GM23338 (cell line): ENCODE measurements at places on chromosomes 4 and X.

DNA sequence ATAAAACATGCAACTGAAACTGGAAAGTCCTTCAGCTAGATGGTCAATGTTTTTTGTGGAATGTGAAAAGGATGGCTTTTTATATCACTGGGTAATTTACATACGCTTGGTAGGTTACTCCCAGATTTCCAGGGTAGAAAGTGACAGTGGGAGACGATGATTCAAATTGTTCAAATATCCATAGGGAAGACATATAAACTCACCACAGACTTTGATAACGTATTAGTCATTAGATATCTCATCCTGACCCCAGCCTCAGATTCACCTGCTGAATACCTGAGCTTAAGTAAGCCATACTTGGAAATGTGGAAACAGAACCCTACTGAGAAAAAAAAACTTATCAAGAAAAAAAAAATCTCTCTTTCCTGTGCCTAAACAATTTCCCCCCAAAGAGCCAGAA, 169.4 kb downstream of the ZNF674 start:
- no peak for DNase-seq

DNA sequence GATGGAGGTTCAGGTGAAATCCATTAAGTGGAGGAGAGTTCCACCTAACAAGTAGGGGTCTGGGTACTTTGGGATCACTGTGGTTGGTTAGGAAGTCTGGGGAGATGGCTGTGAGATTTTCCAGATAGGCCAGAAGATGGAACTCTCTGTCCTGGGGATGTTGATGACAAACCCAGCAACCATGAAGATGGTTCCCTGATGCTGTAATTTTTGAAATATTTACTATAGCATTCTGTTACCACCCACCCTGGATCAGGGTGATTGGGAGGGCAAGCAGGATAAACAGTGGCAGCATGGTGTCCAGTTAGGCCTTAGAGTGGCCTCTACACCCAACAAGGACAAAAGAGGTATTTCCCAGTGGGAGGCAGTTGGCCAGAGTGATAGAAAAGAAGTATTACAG, 15.9 kb upstream of the NELFA start:
- no peak for DNase-seq

GRCh38 chrX:18617407-18617750, 54.5 kb downstream of the RS1 start:
- DNase-seq = no peak

DNA sequence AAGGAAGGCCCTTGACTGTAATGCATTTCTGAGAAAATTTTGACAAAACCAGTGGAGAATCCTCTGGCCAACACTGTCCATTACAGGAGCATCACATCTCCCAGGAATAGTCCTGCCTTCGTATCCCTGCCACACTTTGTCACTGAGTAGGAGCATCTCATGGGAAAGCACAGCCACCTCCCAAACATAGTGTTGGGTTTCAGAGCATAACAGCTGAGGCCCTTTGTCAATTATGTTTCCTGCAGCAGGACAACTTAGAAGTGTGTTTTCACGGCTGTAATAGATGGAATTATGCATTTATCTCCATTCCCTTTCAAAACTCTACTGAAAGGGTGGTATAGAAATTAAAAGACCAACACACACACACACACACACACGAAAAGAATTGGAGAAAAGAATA, 91.1 kb upstream of the SMAD1 start:
- no peak for DNase-seq

DNA sequence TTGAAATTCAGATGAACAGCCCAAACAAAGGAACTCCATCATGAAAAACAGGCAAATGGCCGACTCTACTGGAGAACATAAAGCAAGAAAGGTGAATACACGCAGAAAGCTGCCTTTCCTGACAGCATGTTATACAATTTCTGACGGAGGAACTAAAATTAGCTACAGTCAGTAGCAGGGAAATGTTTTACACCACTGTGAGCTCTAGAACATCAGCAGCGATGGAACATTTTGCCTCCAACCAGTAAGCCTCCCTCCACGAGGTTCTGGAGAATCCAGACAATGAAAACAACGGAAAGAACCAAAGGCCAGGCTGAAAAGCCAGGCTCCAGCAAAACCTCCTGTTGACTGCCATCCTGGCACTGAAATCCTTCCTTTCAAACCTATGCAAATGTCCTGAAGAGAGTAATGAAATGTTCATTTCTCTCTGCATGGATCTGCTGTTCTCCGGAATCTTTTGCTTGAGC, 78.9 kb downstream of the IRF2 start:
- DNase-seq = no peak

DNA sequence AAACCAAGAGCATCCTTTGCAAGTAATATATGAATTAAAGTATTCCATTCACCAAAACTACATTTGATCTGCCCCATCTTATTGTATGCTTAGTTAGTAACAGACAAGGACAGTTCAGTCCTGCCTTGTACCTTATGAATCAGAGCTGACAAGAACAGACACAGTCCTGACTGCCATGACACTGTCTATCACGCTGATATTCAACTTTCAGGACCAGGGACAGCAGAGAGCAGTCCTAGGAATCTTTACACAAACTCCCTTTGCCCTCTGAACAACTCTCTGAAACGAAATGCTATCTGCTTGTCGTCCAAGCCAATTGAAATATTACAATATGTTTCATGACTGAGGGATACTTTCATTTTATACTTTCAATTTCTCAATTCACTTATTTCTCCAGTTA, 268.6 kb upstream of the VCX start:
- DNase-seq = peak; percentile 52
